ENCODE measurements at places on chromosomes 13 and 19.
A peak's percentile ranks its signal among the peaks of the same experiment; 100 is the strongest.

DNA sequence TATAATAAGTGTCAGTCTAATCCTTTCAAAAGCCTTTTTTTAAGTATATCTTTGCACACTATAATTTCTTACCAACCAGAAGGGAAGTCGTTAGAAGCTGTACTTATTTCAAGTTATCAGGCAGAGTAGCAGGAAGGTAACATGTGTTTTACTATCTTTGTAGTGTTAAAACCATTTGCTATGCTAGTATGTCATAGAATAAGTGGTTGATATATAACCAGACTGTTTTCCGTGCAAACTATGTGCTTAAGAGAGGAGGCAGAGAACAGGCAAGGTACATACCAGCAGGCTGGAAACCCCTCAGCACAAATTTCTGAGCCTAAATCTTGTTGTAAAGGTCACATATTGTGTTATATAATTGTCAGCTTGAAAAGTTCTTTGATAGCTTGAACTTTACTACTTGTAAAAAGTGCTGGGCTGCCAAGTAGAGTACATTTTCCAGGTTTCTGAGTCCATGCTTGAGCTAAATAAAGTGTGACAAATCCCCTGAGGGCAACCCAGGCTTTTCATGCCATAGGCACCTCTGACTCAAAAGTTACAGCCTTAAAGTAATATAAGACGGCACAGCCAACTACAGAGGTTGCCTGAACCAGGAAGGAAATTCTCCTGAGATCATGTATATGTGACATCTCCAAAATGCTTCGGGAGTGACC, 1297.4 kb downstream of the PCDH9 start:
- DNase-seq, result no peak

DNA sequence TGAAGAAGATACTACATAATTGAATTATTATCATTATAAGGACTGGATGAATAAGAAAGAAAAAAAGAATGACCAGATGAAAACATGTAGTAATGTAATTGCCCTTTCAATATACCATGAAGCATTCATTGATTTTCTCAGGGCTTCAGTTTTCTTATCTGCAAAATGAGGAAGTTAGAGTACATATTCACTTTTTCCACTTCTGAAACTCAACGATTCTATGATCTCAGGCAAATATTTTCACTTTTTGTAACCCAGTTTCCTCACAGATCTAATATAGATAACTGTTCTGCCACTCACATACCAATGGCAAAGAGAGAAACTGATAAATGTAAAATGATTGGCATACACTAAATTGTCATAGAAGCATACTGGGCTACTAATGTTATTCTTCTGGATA, 856.6 kb upstream of the KLHL1 start:
- DNase-seq, result no peak

- DNase-seq, result no peak
These were observed 2.7 kb upstream of the NOP53 start for GRCh38 chr19:47742634-47743033.

DNA sequence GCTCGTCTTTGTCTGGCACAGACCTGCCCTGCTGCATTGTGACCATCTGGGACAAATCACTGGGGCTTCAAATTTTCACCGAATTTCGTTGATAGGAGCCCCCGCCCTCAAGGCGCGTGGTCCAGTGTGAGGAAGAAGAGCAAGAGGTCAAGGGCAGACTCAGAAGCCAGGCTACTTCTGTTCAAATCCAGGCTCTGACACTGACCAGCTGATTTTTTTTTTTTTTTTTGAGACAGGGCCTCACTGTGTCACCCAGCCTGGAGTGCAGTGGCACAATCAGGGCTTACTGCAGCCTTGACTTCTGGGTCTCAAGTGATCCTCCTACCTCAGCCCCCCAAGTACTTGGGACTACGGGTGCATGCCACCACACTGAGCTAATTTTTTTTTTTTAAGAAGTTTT, 7.2 kb downstream of the SYNGR4 start:
- DNase-seq, result no peak

- no peak for DNase-seq
These were observed 178.4 kb downstream of the KDM4B start for GRCh38 chr19:5147074-5147977.

- peak; percentile 2 for DNase-seq
These were observed 3.4 kb upstream of the ZNF333 start for GRCh38 chr19:14686411-14686810.

- DNase-seq, result no peak
These were observed 502.9 kb upstream of the ARGLU1 start for GRCh38 chr13:107070792-107071191.
